ENCODE measurements at places on chromosomes 7 and 10.

DNA sequence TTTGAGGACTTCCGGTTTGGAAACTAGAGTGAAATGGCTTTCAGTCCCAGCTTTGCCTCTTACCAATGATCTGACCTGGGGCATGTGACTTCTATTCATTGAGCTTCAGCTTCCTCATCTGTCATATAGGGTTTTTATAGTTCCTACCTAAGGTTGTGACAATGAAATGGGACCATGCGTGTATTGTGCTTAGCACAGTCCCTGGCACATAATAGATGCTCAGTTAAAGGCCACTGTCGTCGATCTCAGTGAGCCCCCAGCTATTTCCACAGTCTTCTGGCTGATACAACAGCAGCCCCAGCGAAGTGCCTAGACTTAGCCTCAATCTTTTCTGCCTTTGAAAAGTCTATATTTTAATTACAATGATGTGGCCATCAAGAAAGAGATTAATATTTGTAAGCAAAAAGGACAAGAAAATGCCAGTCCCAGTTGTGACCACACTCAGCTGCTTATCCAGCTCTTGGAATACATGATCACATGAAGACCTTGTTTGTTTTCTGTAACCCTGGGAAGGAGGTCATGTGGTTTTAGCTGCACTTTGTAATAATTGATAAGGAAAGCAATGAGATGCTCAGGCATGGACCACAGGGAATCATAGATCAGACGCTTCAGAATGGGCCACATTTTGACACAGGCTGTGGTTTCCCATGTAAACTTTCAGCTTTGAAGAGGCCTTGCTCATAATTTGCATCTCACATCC lies 44.6 kb downstream of the VWA2 start:
- DNase-seq: no peak

GRCh38 chr7:31948029-31948428 lies 122.2 kb downstream of the PDE1C start:
- peak; percentile 6 for DNase-seq

DNA sequence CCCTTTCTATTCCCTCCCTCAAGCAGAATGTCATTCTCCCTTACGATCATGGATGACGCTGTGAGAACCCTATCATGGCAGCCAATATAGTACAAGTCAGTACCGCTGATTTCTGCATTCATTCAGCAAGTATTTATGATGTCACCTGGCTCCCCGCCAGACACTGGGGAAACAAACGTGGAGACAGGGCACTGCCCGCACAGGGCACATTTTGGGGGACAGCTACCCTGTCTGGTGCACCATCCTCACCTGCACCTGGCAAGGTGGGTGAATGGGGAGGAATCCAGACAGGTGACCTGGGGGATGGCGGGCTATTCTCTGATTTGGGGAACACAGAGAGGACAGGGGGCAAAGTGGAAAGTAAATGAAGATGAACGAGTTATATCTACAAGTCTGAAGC lies 28.4 kb downstream of the MKI67 start:
- DNase-seq: no peak

DNA sequence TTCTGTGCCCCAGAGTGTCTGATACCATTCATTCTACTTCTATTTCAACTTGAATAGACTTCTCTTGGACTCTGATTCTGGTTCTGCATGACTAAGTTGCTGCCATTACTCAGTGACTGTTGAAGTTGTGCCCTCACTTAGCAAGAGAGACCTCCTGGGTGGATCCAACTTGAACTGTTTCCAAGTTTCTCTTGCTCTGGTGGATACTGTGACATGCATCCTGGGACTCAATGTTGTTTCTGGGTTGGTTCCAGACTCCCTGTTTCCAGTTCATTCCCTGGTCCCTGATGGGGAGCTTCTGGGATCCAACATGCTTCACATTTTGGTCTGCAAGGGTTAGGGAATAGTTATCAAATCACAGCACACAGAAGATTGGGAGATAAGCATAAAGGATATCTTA lies 26.2 kb upstream of the PRPF18 start:
- DNase-seq: no peak
